ENCODE measurements at places on chromosomes 7 and 10. TPM values are rescaled to one million over a fixed set of nuclear protein-coding genes. Genes with fewer than 3 reads are reported as not detected.

The GPR146 gene
- 2.0 TPM for total RNA-seq

The KNDC1 gene
- total RNA-seq = not detected

DNA sequence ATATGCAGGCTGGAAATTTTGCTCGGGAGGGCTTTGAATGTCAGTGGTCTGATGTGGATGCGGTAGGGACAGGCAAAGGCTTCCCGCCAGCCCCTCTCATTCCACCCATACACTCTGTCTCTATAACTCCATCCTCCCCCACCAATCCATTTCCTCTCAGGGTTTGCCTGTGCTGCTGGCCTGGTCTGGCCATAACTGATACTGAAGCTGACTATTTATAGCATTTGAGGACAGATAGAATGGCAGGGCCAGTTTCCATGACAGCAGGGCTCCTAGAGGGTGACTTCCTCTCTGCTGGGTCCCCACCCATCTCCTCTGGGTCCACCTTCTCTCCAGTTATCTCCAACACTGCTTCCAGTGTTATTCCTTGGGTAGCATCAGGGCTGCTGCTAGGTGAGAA is 6.6 kb upstream of the PDLIM1 start:
- no peak for DNase-seq

GRCh38 chr10:46522295-46523118 is 34.0 kb downstream of the GPRIN2 start:
- no peak for DNase-seq

GRCh38 chr10:78894089-78894840 is 174.5 kb upstream of the ZMIZ1 start:
- no peak for DNase-seq

All from PC-3 (cell line).